AML-193 (cell line): ENCODE measurements at places on chromosomes 5 and 9.

- no peak for DNase-seq
Measured at GRCh38 chr9:13268469-13268868, 11.0 kb downstream of the MPDZ start.

- no peak for DNase-seq
Measured at GRCh38 chr5:174572591-174572990, 151.8 kb upstream of the MSX2 start.

GRCh38 chr9:92763721-92764380 is 782 bp downstream of the BICD2 start:
- peak; percentile 23 for DNase-seq

GRCh38 chr5:78288246-78288645 is 6.3 kb downstream of the AP3B1 start:
- no peak for DNase-seq

DNA sequence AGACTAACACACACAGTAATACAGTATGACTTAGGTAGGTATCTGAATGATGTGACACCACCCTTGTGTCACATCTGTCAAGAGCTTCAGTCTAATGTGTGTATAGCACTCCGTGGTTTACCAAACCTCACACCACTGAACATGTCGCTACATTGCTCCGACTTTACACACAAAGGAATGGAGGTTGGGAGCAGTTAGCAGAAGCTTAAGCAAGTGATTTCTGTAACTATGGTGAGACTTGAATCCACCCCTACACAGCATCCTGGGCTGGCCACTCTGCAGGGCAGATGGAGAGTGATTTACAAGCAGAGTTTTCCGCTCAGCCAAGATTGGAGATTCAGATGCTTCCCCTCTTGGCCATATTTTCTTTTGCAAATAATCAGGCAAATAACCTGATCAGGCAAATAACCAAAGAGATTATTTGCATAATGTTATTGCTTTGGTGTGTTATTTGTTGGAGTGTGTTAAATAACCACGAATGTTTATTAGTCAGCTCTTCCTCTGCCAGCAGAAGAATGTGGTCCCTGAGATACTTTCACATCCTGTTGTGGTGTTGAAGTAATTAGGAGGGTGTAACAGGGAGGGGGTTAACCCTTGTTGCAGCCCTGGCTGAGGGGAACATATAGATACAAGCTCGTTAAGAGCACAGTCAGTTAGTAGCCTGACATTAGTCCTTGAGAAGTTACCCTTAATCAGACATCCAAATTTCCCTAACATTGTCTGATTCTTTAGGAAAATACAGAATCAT is 92.8 kb downstream of the SNX18 start:
- peak; percentile 42 for DNase-seq

- DNase-seq: no peak
Measured at GRCh38 chr9:116212986-116213692, 59.5 kb downstream of the PAPPA start.

DNA sequence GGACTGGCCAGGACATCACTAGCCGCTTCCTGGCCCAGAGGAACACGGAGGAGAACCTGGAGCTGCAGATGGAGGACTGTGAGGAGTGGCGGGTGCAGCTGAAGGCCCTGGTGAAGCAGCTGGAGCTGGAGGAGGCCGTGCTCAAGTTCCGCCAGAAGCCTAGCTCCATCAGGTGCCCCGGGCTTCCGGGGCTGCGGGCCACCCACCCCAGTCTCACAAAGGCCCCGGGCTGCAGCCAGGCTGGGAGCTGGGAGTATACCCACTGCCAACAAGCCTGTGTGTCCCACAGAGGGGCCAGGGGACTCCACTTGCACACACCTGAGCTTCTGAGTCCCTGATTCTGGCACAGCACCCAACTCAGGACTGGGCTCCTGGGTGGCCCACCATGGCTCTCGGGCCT is 1.7 kb upstream of the RABL6 start:
- DNase-seq: no peak

DNA sequence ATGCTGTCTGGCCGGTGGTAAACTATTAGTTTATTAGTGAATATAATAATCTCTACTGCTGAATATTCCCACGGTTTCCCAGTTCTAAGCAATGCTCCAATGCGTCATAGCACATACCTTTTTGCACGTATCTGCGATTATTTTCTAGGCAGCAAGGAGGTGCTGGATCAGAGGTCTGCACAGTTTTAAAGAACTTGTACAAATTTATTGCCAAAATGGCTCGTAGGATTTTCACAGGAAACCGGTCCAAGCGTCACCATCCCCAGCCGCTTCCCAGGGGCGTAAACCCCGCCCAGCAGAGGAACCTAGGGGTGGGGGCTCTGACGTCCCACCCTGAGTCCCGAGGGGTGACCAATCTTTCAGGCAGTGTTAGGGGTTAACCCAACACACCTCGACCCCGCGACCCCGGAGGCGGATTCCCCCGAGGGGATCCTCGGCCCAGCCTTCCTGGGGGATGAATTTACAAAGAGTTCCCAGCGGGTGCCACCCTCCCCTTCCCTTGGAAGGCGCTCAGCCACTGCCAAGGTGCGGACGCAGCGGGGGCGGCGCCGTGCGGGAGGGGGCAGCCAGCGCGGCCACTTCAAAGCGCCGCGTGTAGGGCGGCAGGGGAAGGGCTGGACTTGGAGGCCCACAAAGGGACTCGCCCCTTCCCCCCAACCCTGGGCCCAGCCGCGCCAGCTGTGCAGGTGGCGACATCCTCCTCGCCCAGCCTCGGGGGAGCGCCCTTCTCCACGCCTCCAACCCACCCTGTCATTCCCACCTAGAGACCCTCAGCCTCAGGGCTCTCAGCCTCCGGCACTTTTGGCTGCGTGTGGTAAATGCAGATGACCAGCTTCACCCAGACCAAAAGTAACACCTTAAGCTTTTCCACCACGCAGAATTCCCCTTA is 43.5 kb upstream of the TCF7 start:
- no peak for DNase-seq

DNA sequence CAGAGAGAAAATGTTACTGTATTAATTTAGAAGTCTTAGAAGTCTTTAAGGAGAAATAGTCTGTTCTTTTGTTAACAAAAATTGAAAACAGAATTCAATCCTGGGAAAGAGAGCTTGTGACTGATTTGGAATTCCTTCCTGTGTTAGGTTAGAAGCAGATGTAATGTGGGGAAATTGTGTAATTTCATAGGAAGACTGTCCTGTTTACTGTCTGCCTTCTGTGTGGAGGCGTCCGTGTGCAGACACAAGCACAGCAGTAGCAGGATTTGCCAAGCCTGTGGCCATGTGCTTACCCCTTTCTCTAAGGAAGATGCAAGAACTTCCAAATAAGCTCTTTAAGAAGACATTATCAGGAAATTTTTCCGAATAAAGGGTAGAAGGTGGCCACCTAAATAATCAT is 36.7 kb upstream of the F2R start:
- no peak for DNase-seq

GRCh38 chr5:50575740-50576139 is 90.7 kb upstream of the PARP8 start:
- no peak for DNase-seq

DNA sequence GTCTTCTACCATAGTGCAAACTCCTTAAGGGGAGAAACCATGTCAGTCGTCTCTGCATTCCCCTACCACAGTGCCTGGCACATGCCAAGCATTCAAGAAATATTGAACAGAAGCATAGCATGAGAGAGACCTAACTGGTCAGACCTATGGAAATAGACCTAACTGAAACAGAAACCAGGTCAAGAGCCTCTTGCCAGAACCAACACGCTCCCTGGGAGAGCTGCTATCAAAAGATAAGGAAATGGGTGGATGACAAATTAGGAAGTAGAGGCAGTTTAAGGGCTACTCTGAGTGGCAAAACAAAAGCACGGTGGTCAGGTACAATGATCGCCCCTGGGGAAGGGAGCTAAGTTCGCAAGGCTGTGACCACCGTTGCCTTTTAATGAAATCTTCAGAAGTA is 66.0 kb upstream of the SMIM15 start:
- DNase-seq: no peak

GRCh38 chr9:127159325-127159801 is 36.9 kb upstream of the ANGPTL2 start:
- DNase-seq: no peak
